Stimulated activated CD4-positive, alpha-beta T cell treated with anti-CD3 and anti-CD28 coated beads, Interleukin-1b, Interleukin-23, amount 100 ng/mL, for 48 hours (primary cell): ENCODE measurements at places on chromosomes 4 and X.

DNA sequence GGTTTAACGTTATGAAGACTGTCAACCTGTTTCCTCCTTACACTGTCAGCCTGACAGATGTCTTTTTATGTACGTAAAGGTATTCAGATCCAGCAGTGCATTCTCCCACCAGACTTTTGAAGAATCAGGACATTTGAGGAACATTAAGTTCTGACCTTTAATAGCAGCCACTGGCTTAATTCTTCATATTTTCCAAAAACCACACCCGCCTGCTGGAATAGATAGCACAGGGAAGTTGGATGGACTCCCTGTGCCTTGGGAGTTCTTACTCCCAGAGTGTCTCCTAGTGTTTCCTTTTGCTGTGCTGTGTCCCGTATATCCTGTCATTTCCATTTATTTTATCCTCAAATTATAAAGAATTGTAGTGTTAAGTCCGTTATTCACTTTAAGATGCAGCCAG, 94.5 kb downstream of the AFF1 start:
- no peak for DNase-seq

DNA sequence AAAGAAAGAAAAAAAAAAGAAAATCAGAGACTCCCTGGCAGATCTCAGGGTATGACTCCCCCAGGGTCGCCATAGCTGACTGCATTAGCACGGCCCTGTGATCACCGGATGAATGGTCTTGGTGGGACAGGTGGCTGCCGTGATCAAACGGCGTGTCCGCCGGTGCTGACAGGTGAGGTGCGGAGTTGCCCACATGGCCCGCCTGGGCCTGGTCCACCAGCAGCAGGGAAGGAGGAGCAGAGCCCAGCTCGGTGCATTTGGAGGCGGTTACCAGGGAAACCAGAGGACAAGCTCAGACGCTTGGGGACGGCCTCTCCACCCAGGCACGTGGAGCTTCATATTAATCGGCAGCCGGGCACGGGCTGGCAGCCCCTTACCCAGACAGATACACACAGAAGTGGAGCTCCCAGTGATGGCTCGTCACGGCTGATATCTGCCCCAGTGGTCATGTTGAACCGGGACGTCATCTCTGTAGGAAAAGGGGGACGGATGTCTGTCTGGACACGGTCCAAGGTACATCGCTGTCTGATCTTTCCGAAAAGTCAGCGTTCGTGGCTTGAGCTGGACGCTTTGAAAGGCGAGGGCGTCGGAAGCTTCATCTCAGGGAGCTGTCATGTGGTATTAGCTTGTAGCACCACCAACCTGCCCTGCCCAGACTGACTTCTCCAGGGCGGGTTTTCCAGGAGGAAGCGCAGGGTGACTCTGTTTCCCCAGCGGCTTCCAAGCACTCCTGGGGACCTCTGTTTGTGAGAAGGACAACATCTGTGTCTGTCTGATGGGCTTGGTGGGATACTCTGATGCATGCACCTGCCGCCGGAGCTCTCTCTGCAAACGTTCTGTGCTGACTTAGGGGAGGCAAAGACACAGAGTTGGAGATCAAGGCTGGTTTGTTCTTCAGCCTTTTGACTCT, 180.7 kb downstream of the CRLF2 start:
- DNase-seq, result no peak

DNA sequence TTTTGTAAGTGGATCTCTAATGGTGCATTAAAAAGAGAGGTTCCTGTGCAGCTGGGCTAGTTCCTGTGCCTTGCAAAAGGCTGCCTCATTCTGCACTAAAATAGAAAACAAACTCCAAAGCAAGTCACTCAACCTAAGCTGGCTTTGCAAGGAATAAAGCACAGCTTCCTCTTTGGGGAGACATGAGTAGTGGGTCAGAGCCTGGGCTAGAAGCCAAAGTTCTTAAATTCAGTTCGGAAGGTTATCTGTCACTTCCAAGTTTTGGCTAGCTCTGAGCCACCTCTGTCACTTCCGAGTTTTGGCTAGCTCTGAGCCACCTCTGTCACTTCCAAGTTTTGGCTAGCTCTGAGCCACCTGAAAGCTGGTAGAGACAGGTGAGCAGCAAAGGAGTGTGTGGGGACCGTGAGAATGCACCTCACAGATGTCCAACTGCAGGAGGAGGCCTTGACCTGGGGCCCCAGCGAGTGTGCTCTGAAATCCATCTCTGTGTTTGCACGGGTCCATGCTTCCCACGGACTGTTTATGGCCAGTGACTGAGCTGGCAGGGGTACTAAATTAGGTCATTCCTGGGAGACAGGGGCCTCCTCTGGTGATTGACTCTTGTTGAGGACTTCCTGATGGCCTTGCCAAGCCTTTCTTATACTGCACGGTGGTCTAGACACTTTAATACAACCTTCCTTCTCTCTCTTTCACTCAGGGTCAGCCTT, 36.4 kb upstream of the MAMLD1 start:
- DNase-seq, result no peak

- DNase-seq, result no peak
Observed at GRCh38 chr4:184350964-184351363, 123.4 kb downstream of the IRF2 start.

GRCh38 chrX:114930227-114930626, 87.2 kb downstream of the IL13RA2 start:
- no peak for DNase-seq

- DNase-seq, result no peak
Observed at GRCh38 chrX:10739426-10739825, 119.0 kb upstream of the MID1 start.

DNA sequence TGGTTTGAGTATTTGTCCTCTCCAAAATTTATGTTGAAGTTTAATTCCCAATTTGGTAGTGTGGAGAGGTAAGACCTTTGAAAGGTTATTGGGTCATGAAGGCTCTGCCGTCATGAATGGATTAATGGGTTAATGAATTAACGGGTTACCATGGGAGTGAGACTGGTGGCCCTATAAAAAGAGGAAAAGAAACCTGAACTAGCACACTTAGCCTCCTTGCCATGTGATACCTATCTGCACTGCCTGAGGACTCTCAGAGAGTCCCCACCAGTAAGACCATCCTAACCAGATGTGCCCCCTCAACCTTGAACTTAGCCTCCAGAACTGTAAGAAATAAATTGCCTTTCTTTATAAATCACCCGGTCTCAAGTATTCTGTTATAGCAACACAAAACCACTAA, 39.3 kb downstream of the PAGE1 start:
- no peak for DNase-seq

DNA sequence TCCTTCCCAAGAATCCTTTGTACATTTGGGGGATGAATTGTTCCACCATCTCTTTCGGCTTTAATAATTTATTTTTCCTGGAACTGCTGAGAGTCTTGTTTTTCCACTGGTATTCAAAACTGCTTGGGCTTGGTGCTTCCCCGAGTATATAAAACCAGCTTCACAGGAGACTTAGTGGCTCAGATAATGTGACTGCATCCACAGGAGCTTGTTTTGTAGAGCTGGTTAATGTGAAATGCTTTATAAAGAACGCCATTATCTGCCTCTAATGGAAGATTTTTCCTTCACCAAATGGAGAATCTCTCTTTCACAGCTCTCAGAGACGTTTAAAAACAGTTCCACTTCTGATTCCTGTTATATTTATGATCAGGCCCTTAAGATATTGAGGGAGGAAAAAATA, 935.5 kb downstream of the RAB28 start:
- no peak for DNase-seq

DNA sequence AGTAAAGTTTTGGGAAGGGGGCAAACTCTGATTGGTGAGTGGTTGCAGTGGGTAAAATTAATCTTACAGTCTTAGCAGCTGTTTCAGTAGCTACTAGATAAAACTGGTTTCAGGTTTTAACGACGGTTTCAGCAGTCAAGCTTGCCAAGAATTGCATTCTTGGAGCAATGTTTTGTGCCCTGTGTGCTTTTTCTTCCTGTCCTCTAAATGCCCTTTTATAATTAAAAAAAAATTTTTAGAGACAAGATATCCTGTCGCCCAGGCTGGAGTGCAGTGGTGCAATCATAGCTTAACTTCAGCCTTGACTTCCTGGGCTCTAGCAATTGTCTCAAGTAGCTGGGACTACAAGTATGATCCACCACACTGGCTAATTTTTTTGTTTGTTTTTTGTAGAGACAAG, 6.3 kb upstream of the PPEF2 start:
- no peak for DNase-seq

GRCh38 chr4:153576443-153576774, 107.7 kb upstream of the TLR2 start:
- DNase-seq, result no peak

- DNase-seq, result no peak
Observed at GRCh38 chr4:94782707-94783106, 25.0 kb downstream of the BMPR1B start.

- no peak for DNase-seq
Observed at GRCh38 chrX:150371877-150372276, 8.8 kb downstream of the MAMLD1 start.

DNA sequence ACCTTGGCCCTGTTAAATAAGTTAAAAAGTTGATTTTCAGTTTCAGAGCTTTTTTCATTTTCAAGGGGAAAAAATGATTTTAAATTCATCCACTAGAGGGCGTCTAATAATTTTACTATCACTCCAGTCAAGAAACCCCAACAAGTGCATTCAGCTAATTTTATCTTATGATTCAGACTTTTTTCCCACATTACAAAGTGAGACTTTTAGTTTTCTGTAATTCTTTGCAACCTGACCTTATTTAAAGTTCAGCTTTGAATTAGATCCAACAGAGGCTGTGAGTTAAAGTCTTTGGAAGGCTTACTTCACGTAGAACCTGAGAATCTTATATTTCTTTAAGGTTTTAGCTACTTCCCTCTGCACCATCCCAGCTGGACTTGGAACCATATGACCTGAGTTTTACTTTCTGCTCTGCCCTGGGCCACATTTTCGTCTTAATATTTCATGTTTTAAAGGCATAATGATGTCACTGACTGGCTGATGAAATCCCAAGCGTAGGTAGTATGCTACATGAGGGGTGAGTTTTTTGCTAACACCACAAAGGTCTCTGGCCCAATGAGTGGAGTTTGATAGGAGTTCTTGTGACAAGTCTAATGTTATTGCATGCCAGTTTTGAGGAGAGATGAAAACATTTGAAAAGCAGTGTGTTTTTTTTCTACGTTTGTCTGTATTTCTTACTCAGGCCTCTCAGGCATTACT, 7.2 kb downstream of the GNRHR start:
- DNase-seq, result no peak

- DNase-seq, result no peak
Observed at GRCh38 chr4:99817309-99817890, 773 bp downstream of the DAPP1 start.

DNA sequence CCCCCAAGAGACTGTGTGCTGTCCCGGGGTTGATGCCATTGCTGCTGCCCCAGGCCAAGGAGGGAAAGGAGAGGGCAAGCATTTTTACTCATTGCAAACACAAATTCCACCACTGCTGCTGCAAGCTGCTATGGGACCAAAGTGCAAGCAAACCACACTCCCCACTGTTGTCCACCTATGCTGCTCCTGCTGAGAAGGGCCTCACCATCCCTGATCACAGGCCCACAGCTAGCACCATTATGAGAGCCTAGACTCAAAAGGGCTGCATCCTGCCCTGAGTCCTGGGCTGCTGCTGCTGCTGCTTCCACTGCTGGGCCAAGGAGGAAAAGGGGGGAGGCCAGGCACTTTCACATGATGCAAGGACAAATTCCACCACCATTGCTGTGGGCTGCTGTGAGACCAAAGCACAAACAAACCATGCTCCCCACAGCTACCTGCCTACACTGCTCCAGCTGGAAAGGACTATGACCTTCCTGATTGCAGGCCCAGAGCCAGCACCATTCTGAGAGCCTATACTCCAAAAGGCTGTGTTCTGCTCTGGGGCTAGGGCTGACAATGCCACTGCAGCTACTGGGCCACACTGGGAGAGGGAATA, 218.2 kb upstream of the ZCCHC13 start:
- DNase-seq, result no peak

GRCh38 chrX:84634201-84634782, 132.0 kb upstream of the HDX start:
- DNase-seq, result no peak

GRCh38 chr4:153122855-153123254, 81.4 kb upstream of the TRIM2 start:
- DNase-seq, result no peak

DNA sequence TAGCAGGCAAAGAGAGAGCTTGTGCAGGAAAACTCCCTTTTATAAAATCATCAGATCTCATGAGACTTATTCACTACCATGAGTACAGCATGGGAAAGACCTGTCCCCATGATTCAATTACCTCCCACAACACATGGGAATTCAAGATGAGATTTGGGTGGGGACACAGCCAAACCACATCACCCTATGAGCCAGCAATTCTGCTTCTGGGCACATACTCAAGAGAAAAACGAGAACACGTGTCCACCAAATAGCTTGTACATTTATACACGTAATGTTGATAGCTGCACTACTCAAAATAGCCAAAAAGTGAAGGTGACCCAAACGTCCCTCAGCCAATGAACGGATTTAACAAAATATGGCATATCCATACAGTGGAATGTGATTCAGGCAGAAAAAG, 94.5 kb upstream of the DHRSX start:
- no peak for DNase-seq

DNA sequence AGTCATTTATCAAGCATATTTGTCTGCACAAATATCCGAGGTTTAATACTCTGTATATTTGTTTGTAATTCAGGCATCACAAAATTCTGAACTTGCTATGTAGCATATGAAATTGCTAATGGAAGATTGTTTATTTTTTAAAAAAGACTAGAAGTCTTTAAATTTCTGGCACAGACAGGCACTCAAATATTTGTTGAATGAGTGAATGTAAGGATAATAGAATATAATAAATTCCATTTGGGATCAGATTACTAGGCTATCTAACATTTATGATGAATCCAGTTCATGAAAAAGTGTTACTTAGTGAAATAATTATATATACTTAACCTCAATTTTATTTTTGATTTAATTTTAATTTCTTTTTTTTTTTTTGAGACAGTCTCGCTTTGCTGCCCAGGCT, 30.4 kb upstream of the TEC start:
- no peak for DNase-seq

DNA sequence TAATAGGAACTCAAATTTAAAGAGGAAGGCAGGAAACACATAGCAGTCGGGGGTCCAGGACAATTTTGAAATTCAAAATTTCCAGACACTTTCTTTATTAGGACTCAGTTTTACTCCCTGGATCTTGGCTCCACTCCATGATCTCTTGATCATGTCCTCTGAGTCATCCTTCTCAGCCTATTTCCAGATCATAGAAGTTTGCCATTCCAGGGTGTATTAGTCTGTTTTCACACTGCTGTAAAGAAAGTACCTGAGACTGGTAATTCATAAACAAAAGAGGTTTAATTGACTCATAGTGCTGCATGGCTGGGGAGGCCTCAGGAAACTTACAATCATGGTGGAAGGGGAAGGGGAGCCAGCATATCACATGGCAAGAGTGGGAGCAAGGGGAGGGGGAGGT, 564.7 kb upstream of the ACTRT1 start:
- DNase-seq, result no peak

GRCh38 chr4:173093361-173093760, 75.2 kb upstream of the GALNT7 start:
- no peak for DNase-seq

GRCh38 chr4:147546349-147546748, 65.5 kb downstream of the EDNRA start:
- no peak for DNase-seq
